Kidney capillary endothelial cell (primary cell): ENCODE measurements at places on chromosomes 6 and 20.

DNA sequence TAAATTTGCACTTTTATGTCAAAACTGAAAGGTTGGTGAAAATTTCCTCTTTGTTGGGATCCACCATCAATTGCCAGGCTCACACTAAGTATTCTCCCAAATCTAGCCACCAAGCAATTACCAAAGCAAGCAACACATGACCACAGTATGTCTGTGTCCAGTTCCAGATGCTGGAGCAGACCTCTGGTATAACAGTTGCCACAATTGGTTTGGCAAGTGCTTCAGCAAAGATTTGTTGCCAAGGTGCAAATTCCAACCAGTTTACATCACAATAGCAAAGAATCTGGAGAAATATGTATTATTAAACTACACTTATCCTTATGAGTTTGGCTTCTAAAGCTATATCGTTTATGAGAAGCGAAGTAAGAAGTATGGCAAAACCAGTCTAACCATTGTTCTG is 6.4 kb downstream of the GTF2H5 start:
- no peak for DNase-seq

DNA sequence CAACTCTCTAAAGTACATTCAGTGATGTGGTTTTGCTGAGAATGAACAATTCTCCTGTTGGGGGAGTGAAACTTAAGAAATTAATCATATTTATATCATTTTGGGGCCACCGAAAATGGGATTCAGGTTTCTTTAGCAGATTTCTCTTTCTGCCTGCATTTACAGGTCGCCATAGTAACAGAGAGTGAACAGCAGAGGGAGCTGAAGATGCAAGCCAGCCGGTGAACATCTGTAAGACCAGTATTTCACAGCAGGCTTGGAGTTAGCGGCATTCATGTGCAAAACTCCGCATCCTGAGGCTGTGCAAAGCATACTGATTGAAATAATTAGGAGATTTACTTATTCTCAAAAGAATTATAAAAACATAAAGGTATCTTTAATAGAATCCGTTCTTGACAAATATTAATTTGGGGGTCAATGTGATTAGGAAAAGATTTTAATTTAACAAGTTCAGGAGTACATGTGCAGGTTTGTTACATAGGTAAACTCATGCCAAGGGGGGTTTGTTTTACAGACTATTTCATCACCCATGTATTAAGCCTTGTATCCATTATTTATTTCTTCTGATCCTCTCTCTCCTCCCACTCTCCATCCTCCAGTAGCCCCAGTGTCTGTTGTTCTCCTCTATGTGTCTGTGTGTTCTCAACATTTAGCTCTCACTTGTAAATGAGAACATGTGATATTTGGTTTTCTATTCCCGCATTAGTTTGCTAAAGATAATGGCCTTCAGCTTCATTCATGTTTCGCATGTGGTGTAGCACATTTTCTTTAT is 17.8 kb upstream of the HSF2 start:
- DNase-seq: peak; percentile 53

DNA sequence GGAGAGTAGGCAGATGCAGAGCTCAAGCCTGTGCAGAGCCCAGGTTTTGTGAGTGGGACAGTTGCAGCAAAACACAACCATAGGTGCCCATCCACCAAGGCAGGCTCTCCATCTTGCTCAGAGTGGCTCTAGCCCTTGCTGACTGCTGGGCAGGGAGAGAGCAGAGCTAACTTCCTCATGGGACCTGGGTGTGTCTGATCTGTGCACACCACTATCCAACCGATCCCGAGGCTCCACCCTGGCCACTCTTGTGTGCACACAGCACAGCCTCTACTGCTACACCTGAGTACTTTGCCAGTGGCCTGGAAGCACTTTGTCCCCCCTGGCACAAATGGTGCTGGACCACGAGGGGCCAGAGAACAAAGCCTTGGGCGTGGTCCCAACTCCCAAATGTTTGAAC is 7.9 kb upstream of the DEFB125 start:
- DNase-seq: no peak

- DNase-seq: no peak
Measured at GRCh38 chr6:167164261-167164660, 6.5 kb upstream of the GPR31 start.

GRCh38 chr6:19879663-19880062 is 42.5 kb downstream of the ID4 start:
- no peak for DNase-seq

GRCh38 chr6:70221025-70221714 is 81.7 kb downstream of the COL9A1 start:
- DNase-seq: peak; percentile 27

DNA sequence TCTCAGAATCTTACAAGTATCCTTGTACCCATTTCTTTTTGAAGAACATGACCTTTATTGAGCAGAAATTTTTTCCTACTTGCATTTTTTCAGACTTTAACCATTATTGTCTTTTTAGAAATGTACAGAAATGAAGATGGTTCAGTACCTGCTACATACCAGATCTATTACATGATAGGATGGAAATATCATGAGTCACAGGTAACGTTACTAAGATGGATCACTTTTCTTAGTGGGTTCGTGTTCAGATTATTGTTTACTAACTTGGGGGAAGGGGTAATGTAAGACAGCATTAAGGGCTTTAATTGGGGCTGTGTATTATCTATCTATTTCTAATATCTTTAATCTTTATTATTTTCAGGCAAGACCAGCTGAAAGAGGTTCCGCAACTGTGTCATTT is 31.9 kb downstream of the NDUFAF5 start:
- DNase-seq: no peak

DNA sequence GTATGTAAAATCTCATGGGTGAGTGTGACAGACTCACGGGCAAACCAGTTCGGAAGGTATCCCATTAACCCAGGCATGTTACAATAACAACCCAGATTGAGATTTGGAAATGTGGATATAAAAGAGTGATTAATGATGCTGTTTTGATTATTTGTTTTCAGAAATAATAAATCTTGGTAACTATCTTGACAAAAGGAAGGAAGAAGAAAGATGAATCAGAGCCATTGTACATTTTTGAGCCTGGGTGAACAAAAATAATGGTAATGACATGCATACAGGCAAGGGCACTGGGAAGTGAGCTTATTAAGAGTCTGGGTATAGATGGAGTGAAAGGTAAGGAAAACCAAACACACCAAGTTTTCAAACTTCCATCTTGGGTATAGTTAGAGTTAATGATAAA is 862.0 kb downstream of the PHF3 start:
- DNase-seq: no peak

DNA sequence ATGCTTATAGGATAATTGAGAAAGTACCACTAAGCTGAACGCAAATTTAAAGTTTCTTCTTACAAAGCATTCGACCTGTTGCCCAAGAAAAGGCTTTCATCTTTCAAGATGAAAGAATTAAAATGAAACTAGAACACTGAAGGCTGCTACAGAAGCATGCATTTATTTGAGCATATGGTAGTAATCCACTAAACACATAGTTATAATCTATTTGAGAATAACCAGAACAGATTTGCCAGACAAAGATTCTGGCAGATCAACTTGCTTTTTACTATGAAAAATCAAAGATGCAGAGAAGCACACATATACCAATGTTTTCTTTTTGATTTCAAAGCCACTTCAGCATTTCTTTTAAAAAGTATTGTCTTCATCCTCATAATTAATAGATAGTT is 412.2 kb downstream of the UTRN start:
- DNase-seq: no peak

DNA sequence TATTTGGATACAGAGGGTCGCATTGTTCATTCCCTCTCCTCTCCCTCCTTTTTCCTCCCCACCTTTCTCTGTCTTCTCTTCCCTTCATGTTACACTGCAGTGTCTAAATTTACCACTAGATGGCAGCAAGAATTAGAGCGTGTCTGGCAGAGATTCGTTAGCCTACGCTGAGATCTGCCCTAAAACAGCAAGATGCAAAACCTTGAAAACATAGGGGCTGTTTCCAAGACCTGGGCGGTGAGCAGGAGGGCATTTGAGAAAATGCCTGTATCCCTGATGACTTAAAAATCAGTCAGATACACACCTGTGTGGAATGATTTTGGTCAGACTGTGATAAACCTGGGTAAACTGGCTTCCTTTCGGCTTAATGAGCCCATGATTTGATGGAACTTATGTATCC is 101.5 kb upstream of the ISM1 start:
- DNase-seq: peak; percentile 47

- no peak for DNase-seq
Measured at GRCh38 chr6:27568226-27568897, 95.5 kb upstream of the ZNF184 start.

DNA sequence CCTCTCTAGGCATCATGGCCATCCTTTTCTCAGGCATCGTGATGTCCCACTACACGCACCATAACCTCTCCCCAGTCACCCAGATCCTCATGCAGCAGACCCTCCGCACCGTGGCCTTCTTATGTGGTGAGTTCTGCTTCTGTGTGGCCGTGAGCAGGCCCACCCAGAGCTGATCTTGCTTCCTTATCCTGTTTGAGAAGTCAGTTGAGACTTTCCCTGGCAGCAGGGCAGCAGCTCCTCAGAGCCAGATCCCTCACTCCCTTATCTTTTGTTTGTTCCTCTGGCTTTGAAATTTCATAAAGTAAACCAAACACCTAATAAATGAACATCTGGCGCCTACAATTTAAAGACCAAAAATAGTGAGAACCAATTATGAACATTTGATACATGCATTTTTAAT is 40.6 kb downstream of the SPATA2 start:
- no peak for DNase-seq

- no peak for DNase-seq
Measured at GRCh38 chr20:46145713-46146112, 27.6 kb downstream of the CD40 start.

DNA sequence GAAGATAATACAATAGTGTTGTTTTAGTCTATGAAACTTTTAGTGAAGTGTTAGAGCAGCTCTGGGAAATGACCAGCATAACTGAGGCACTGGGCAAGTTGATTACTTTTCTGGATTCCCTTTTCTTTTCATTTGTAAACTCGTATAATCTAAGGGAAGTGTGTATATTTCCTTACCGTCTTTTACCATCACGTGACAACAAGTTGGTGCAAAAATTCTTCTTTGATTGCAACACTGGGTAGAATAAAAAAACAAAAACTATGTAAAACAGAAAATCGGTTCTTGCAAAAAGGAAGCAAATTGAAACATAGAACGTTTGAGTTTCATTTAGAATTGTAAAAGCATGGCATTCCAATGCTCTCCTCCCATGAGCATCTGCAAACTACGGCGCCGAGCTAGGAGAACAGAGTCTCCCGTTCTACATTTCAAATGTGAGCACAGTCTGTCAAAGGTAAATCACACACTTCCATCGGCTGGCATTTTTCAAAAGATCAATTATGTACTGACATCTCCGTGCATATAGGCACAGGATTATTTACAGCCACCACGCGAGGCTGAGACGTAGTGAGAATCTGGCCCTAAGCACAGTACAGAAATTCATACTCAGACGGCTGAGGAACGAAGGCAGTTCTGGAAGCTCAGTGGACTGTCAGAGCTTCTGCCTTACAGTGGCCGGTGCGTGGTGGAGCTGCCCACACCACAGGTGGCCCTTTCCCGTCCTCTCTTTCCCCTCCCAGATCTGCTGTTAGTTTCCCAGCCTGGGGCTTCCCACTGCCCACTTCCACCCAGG is 314.0 kb downstream of the BMP7 start:
- DNase-seq: no peak

DNA sequence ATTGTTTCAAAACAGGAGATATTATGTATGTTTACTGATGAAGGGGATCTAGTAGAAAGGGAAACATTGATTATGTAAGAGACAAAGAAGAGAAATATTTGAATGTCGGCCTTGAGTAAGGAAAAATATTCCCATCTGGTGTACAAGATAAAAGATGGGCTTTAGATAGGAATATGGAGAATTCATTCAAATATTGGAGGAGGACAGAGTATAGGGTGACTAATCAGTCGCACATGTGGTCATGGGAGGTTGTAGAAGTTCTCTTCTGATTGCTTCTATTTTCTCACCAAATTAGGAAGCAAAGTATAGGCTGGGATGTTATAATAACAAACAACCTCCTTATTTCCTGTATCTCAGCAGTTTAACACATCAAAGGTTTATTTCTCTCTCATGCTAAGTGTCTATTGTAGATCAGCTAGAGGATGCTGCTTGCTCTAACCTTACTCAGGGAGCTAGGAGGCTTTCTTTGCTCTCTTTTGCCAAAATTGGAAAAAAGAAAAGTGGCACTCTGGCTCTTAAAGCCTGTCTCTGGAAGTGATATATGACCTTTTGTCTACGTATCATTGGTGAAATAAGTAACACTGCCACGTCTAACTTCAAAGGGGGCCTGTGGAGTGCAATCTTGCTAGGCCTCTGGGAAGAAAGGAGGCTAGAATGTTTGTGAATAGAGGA is 1.2 kb upstream of the HDDC2 start:
- DNase-seq: no peak

DNA sequence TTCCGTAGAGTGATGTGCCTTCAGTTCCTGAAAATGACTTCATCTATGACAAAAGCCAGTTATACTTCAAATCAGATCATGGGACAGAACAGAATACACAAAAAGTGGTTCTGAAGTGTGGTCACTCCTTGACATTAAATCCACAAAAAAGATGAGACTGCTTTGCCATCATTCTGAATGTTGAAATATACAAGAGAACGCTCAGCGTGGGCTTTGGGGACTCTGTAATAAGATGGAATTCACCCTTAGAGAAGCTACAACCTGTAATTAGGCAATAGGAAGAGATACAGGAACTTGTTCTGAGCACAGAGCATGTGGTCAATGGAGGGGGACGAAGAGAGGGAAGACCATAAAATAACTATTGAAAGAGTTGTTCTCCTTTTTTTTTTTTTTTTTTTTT is 184.3 kb downstream of the CARMIL1 start:
- DNase-seq: no peak

- DNase-seq: no peak
Measured at GRCh38 chr6:33313709-33314514, at the start of gene TAPBP. TAPBP (minus strand) TSS chr6:33314078; CDS start chr6:33314041, 37 bp downstream.

DNA sequence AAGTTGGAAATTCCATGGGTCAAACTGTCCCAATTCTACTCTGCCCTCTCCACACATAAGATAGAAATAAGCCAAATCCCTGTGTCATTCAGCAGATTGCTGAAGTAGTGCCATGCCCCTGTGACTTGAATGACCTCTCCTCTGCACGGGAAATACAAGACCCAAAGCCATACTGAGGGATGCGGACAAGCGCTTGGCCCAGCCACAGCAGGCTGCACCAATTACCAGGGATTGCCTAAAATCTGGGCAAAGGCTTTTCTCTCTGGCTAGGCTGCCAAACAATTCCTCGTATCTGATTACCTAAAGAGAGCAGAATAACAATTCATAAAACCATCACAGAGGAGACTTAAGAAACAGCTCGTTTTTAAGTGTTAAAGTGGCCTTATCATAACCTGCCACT is 421.8 kb upstream of the JARID2 start:
- no peak for DNase-seq

DNA sequence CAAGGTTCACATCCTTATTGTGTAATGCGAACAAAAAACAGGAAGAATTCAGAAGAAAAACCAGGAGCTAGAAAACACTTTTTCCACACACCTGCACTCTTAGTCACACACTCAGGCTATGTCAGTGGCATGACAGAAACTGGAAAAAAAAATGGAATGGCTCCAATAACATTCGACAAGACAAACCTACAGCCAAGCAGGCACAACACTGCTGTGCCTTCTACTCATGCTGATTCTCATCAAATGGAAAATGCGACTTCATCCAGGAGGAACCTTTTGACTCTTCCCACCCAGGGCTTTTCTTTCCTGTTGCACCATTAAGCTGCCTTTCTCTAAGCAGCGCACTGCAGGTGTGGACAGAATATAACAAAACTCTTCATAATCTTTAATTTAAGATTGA is 163.2 kb upstream of the BTBD3 start:
- DNase-seq: no peak
